ENCODE measurements at places on chromosomes 4 and X.

DNA sequence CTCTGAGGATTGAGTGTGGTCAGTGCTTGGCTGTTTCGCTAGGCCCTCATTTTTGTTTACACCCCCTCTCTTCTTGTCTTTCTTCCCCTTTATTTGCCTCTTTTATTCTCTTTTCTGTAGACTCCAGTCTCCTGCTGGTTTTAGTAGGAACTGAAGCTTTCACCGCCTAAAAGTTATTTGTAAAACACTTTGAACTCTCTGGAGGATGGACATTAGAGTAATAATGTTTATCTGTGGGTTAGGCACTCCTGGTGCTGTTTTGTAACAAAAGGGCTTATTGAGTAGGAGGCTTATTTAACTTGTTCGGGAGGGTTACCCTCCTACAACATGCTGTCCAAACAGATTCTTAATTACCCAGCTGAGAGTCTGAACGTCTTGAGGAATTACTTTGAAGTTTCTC lies 1.6 kb upstream of the ARHGAP10 start:
- no peaks in the 10 kb centered on the region for H3K36me3 ChIP-seq
- H3K4me1 ChIP-seq = no peaks in the 10 kb centered on the region
- H3K27me3 ChIP-seq = no peaks in the 10 kb centered on the region
- H3K4me3 ChIP-seq = no peak overlapping the region
- H3K27ac ChIP-seq = no peak overlapping the region

- H3K4me1 ChIP-seq = no peaks in the 10 kb centered on the region
- H3K36me3 ChIP-seq = no peaks in the 10 kb centered on the region
- no peak for DNase-seq
- H3K27ac ChIP-seq = peak overlapping the region; percentile 88
- H3K4me3 ChIP-seq = peak overlapping the region; percentile 52
Observed at GRCh38 chrX:101550751-101551379, 518 bp downstream of the ARMCX1 start.

DNA sequence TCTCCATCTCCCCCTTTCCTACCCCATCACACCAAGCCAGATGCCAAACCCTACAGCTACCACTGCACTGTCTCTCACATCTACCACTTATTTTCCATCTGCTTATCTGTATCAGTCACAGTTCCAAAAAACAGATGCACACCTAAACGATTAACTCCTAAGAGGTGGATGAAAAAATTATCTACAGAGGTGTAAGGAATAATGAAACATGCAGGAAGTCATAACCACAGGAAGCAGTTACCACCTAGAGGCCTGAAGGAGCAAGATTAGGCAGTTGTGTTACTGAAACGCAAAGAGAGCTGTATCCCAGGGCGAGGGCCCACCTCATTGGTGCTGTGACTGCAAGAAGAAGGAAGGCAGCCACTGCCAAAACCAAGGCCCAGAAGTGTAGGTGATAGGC lies 87.8 kb upstream of the FAM241A start:
- H3K4me1 ChIP-seq = no peaks in the 10 kb centered on the region
- DNase-seq = no peak
- no peaks in the 10 kb centered on the region for H3K36me3 ChIP-seq
- no peak overlapping the region for H3K27ac ChIP-seq
- H3K4me3 ChIP-seq = no peak overlapping the region

GRCh38 chr4:7722766-7723387 lies 216.8 kb downstream of the AFAP1 start:
- no peak overlapping the region for H3K27ac ChIP-seq
- H3K4me3 ChIP-seq = no peak overlapping the region
- no peak for DNase-seq
- H3K27me3 ChIP-seq = no peaks in the 10 kb centered on the region

DNA sequence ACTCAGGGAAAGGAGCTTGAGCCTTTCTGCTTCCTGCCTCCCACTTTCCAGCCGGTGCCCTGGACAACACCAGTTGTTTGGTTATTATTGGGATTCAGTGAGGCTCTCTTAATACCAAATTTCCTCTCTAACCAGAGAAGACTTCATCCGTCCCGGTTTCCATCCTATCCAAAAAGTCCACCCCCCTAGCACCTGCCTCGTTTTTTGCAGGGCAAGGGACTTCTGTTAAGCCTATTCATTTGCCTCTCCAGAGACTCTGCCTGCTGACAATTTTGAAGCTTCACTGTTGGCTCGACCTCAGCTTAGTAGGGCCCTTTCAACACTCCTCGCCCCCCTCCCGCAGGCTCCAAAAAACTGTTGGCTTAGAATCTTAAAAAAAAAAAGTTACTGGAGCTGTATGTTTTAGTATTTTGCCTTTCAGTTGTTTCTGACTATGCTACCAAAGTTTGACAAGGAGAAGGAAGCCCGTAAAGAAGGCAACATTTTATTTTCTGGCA lies 779 bp upstream of the PRSS12 start:
- no peak for DNase-seq
- H3K27ac ChIP-seq = no peak overlapping the region
- H3K4me1 ChIP-seq = no peaks in the 10 kb centered on the region
- no peak overlapping the region for H3K4me3 ChIP-seq
- no peaks in the 10 kb centered on the region for H3K36me3 ChIP-seq

- H3K27ac ChIP-seq = no peak overlapping the region
- H3K4me3 ChIP-seq = no peak overlapping the region
- H3K27me3 ChIP-seq = no peaks in the 10 kb centered on the region
Observed at GRCh38 chrX:153245288-153245731, 66.2 kb downstream of the MAGEA1 start.
